ENCODE measurements at places on chromosomes 6 and 20.

DNA sequence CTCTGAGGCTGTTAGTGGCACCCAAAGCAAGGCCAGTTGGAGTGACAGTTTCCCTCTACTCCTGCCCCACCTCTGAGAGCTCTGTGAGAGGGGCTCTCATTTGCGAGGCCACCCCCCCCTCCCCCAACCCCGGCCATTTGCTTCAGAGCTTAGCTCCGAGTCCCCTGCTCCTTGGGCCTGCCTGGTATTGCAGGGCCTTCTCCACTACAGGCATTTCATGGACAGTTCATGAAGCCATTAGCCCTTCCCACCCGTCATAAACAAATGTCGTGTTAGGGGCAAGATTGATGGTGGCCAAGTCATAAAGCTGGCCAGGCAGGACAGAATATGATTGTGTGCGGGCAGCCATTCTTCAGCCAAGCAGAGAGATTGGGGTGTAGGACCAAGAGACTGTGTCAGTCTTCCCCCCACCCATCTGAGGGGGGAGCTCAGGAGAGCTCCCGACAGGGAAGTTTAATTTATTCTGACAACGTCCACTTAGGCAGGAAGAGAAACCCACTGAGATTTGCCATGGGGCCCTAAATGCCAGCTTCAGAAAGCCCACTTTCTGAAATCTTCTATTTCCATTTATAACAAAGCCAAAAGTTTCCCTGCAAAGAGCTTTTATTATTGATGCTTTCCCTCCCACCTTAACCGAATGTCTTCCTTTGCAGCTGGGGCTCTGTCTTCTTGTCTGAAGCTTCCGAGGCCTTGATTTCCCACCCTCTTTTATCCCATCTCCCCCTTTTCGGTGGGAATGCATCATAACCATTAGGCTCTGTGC, 7.2 kb downstream of the FOXC1 start:
- DNase-seq, result no peak

DNA sequence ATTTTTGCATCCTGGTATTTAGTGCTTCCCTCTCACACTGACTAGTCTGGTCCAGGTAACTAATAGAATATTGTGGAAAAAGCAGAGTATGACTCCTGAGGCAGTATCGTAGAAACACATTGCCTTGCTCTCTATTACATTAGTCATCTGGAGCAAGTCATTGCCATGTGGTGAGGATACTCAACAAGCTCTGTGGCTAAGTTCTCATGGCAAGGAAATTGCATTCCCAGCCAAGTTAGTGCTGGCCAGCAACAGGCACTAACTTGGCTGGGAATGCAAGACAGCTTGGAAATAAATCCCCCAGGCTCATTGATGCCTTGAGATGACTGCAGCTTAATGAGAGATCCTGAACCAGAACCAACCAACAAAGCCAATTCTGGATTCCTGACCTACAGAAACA, 39.7 kb upstream of the HTR1B start:
- no peak for DNase-seq

DNA sequence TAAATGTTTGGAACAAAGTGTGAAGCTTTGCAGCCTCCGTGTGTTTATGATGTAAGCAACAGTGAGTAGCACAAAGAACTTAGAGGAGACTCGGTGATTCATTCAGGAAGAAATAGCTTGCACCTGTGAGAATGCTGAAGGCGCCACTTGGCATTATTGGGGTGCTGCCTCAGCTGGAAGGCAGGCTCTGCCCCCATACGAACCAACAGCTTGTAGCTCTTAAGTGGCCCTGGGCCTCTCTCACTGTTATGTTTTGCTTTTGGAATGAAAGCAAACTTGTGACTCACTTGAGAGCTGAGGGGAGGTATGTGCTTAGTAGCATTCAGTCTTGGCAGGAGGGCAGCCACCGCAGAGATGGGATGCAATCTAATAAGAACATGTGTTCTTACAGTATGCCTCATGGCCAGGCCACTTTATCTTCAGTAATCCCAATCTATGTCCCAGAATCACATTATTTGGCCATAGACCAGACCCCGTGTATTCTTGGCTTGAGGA, 310.7 kb downstream of the EYA4 start:
- no peak for DNase-seq

DNA sequence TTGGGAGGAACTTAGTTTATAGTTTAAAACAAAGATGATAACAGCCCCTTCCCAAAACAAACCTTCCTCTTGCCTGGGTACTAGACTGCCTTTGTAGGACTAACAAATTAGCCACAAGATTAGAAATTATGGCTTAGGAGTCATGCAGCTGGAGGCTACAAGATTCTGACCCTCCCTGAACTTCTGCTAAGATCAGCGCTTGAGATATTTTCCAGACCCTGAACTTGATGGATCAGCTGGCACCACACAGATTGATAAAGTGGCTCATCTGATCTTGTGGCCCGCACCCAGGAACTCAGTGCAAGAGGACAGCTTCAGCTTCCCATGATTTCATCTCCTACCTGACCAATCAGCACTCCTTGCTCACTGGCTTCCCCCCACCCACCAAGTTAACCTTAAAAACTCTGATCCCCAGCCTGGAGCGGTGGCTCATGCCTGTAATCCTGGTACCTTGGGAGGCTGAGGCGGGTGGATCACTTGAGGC, 5.9 kb upstream of the SERINC3 start:
- DNase-seq, result no peak

DNA sequence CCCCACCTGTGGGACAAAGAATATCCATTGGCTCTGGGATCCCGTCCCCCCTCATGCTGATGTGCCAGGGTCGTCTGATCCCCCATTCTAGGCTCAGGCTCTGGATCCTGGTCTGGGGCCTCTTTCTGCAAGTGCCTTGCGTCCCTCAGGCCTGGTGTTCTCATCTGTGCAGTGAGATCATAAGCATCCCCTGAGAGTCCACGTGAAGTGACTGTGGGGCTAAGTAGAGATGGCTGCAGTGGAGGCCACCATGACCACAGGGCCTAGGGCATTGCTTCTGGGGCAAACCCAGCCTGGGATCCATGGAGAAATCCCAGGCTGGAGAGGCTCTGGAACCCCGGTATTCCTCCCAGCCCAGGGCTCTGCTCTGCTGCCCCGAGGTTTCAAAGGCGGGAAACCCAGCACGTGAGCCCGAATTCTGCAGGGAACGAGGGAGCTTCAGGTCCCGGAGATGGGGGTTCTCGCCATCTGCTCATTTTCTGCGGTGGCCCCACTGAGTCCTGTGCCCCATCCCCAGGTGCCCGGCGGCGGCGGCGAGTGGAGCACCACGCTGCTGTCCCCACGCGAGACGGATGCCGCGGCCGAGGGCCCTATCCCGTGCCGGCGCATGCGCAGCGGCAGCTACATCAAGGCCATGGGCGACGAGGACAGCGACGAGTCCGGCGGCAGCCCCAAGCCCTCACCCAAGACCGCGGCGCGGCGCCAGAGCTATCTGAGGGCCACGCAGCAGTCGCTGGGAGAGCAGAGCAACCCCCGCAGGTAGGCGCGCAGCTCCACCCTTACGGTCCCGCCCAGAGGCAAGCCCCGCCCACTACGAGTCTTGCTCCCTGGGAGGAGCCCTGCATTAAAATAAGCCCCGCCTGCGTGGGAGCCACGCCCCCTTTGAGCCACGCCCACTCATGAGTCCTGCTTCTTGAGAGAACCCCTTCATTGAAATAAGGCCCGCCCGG, 105.5 kb upstream of the MYL9 start:
- no peak for DNase-seq

Data from C1 segment of cervical spinal cord (tissue), 14 donors.